Naive B cell (primary cell): ENCODE measurements at places on chromosomes 12 and 14. TPM values are rescaled to one million over a fixed set of nuclear protein-coding genes. Genes with fewer than 3 reads are reported as not detected.

BDKRB2 gene
- not detected for polyA plus RNA-seq

DNA sequence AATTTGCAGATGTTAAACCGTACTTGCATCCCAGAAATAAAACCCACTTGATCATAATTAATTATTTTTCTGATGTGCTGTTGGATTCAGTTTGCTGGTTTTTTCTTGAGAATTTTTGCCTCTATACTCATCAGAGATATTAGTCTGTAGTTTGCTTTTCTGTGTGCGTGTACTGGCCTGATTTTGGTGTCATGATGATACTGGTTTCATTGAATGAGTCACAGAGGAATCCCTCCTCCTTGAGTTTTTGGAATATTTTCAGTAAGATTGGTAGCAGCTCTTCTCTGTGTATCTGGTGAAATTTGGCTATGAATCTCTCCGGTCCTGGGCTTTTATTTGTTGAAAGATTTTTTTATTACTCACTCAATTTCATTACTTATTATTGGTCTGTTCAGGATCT lies 100.4 kb upstream of the PMCH start:
- H3K27ac ChIP-seq: no peak overlapping the region
- no peak for DNase-seq
- peaks cover 17% of the 10 kb centered on the region for H3K27me3 ChIP-seq
- no peak overlapping the region for H3K4me3 ChIP-seq

- peaks cover 48% of the 10 kb centered on the region for H3K4me1 ChIP-seq
- no peaks in the 10 kb centered on the region for H3K27me3 ChIP-seq
- no peak overlapping the region for H3K27ac ChIP-seq
- H3K36me3 ChIP-seq: no peaks in the 10 kb centered on the region
- DNase-seq: no peak
- no peak overlapping the region for H3K4me3 ChIP-seq
These were observed 245.6 kb downstream of the SLC41A2 start for GRCh38 chr12:104712477-104712876.

DNA sequence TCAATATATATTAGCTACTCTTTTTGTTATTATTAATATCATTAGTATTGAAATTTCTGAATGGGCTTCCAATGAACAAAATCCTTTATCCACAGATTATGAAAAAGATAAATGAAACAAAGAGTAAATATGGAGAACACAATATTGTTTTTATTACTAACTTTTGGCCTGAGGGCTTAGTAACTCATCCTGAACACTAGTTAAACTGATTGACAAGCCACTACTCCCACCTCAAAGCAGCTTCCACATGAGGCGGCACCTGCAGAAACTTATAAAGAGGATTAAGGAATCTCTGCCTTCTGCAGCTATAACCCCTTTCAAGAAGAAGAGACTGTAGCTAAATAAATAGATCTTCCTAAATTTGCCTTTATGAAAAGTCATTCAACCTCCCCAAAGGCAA lies 187.6 kb upstream of the ALG10 start:
- no peaks in the 10 kb centered on the region for H3K36me3 ChIP-seq
- no peaks in the 10 kb centered on the region for H3K27me3 ChIP-seq
- no peak for DNase-seq
- H3K27ac ChIP-seq: no peak overlapping the region
- H3K4me3 ChIP-seq: no peak overlapping the region

GRCh38 chr12:21561158-21561557 lies 35.1 kb downstream of the SPX start:
- H3K36me3 ChIP-seq: no peaks in the 10 kb centered on the region
- no peak for DNase-seq
- no peak overlapping the region for H3K27ac ChIP-seq
- H3K4me3 ChIP-seq: no peak overlapping the region
- H3K27me3 ChIP-seq: peaks cover 7% of the 10 kb centered on the region

DNA sequence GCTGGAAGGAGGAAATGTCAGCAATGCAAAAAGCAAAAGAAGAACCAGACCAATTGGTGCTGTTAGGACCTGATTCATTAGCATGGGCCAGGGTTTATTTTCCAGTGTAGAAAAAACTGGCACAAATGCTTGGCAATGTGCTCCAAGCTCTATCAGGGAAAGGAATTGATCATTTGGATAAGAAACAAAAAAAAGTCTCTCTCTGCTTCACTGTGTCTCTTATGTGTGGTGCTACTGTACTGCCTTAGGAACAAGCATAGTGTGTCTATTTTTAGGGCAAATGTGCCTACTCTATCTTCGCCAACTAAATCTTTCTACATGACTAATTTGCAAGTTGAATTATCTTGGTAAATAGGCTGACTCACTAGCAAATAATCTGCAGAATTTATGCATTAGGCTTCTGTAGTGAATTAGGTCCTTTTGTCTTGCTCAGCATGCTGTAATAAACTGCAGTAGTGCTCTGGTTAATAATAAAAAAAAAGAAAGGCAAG lies 236.7 kb downstream of the MDGA2 start:
- no peak for DNase-seq
- no peaks in the 10 kb centered on the region for H3K27me3 ChIP-seq
- H3K4me1 ChIP-seq: no peaks in the 10 kb centered on the region
- no peaks in the 10 kb centered on the region for H3K36me3 ChIP-seq
- no peak overlapping the region for H3K27ac ChIP-seq

DNA sequence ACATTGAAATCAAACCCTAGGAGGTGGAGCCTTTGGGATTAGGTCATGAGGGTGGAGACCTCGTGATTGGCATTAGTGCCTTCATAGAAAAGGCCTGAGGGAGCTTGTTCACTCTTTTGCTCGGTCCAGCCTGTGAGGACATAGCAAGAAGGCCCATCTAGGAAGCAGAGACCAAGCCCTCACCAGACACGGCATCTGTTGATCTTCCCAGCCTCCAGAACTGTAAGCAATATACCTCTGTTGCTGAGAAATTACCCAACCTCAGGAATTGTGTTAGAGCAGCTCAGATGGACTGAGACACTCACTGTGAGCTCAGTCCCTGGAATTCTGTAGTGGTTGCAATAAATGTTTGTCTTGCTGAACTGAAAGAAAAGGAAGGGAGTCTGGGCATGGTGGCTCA lies 116.2 kb upstream of the MAP1LC3B2 start:
- no peaks in the 10 kb centered on the region for H3K27me3 ChIP-seq
- H3K4me1 ChIP-seq: peaks cover 28% of the 10 kb centered on the region
- DNase-seq: no peak
- H3K4me3 ChIP-seq: no peak overlapping the region
- H3K27ac ChIP-seq: no peak overlapping the region

- H3K4me3 ChIP-seq: no peak overlapping the region
- DNase-seq: no peak
These were observed 426.0 kb downstream of the GALC start for GRCh38 chr14:87566991-87567390.

DNA sequence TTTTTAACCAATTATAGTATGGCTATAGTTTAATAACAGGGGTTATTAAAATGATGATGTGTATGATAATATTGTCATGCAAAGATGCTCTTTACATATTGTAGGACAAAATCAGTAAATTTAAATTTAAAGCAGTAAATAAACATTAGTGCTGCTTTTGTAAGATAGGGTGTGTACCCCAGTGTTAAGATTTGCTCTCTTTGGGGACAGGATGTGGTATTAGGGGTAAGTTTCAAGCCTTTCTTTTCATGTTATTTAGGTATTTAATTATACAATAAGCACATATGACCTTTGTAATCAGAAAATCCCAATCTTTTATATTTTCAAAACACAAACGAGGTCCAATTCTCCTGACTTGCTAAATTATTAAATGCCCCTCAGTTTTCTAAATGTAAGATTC lies 39.7 kb upstream of the RPH3A start:
- no peak for DNase-seq
- H3K27me3 ChIP-seq: peaks cover 41% of the 10 kb centered on the region
- no peak overlapping the region for H3K4me3 ChIP-seq
- H3K27ac ChIP-seq: no peak overlapping the region
- H3K4me1 ChIP-seq: no peaks in the 10 kb centered on the region
